ENCODE measurements at places on chromosomes 5 and 9.

DNA sequence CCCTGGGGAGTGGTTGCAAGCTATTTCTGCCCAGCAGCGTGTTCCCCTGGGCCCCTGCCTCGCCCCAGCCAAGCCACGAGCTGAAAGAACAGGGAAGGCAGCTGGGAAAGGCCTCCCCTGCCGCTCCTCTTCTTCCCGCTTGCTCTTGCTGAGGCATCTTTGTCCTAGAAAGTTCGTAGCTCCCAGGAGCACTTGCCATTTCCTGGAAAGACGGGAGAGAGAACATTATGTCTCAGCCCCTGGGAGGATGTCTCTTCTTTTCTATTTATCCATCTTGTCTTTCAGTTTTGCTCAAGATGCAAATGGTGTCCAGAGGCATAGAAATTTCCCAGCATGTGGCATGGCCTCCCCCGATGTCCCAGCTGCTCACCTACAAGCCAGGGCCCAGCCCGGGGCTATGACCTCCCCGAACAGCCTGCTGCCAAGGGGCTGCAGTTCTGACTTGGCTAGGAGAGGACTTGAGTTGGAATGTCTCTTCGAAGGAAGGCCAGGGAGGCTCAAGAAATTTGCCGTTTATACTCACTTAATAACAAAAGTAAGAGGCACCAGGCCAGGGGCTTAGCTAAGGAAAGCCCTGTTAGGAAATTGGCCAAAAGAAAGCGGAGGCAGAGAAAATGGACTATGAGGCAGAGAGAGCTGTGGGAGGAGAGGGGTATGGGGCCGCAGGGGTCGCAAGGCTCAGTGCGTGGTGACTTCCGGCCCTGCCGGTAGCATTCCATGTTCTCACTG lies 87.3 kb downstream of the LIFR start:
- DNase-seq: peak; percentile 1

- DNase-seq: peak; percentile 49
Observed at GRCh38 chr5:1011226-1011631, 2.6 kb downstream of the NKD2 start.

DNA sequence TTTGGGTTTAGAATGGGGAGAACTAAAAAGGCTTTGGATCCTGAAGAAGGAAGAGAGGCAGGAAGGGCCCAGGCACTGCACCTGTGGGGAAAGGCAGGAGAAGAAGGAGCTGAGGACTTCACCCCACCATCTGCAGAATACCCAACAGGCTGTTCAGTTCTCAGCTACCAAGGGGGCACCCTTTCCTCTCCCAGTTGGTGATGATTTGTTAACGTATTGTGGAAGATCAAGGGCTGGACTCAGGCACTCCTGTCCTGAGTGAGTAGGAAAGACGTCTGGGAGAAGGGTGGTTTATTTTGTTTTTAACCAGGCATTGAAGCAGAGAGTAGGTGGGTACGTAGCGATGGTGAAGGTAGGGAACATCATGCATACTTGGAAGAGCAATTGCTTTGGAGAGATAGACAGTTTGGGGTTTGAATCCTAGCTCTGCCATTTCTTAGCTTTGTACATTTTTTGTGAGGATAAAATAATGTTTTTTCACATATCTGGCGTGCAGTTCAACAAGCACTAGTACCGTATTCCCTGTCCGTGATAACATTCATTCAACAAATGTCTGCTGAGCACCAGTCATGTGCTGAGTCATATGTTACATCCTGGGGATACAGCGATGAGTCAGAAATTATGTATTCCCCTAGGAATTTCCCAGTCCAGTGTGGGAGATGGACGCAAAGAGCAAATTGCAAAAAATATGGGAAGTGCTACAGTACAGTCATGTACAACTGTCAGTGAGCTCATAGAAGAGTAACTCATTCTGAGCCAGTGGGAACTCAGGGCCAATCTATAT lies 2.1 kb downstream of the MSANTD3 start:
- DNase-seq: peak; percentile 95

DNA sequence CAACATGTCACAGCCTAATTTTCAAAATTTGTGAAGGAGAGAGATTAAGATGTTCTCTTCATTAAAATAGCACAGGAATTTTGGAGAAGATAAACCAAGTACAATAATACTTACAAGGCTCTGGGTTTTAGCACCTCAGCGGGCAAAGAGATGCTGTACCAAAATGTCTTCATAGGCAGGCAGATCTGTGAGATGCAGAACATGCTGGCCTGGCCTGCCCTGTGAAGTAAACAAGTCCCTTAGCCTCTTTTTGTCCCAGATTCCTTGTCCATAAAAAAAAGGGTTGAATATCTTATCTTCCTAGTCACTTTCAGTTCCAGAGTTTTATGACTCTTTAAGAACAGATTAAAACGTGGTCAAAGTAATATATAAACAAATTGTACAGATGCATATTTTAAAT lies 53.0 kb upstream of the C6 start:
- no peak for DNase-seq

DNA sequence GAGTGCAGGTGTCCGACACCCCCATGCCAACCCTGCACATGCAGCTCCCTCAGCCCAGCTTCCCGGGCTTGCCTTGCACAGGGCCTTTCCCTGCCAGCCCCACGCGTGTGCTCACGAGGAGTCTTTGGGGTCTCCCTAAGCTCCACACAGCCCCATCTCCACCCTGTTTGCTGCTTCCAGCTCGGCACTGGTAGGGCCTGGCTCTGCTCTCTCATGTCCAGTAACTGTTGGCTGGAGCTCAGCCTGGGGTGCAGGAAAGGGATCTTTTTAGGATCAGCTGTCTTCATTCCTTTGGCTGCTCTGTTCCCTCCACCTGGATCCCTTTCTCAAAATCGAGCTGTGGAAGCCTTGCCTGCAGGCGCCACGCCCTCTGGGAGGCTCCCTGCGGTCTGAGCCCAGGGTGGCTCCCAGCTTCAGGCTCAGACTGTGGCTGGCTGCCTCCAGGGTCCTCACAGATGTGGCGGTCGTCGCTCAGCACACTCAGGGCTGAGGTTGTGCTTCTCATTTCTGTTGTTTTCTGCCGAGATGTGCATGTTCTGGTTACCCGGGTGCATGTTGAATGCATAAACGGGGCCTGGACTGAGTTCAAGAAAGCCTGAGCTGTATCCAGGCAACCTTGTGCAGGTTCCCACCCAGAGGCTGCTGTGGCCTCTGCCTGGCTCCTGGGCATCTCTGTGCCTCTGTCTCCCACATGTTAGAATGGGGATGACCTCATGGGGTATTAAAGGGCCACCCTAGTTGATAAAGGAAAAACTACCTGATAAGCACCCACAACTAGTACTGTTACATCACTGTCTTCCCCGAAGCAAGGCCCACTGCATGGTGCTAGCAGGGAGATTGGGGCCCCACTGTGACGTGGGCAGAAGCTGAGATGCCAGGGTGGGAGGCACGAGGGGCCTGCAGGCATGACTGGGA lies 4.3 kb downstream of the CACNA1B start:
- DNase-seq: no peak

DNA sequence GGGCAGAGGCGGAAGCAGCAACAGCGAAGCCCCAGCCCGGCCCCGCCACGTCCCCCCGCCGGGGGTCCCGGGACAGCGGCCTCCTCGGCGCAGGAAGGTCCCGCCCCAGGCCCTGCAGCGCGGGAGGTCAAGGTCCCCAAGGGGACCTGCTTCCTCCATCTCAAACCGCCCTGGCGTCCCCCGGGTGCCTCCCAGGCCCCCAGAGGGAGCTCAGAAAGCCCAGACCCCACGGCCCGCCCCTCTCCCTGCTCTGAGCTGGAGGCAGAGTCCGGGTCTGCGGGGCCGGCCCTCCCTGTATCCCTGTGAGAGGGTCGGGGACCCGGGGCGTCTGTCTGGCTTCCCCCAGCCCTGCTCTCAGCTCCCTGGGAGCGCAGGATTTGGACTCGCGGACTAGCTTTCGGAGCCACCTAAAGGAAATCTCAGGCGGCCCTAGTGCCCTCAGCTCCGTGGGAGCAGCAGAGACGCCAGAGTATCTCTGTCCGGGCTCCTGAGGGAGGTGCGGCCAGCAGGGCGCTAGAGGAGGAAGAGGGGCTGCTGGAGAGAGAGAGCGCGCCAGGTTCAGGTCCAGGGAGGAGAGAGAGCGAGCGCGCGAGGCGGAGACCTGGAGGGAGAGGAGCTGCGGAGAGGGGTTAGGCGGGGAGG lies 30.7 kb downstream of the EXOC3 start:
- DNase-seq: no peak

Measured in H4 (cell line).